ENCODE measurements at places on chromosomes 5 and 9. TPM values are rescaled to one million over a fixed set of nuclear protein-coding genes. Genes with fewer than 3 reads are reported as not detected.
A peak's percentile ranks its signal among the peaks of the same experiment; 100 is the strongest.

- peak; percentile 10 for DNase-seq
These were observed 896 bp downstream of the RIGI start for GRCh38 chr9:32524892-32525708.

DNA sequence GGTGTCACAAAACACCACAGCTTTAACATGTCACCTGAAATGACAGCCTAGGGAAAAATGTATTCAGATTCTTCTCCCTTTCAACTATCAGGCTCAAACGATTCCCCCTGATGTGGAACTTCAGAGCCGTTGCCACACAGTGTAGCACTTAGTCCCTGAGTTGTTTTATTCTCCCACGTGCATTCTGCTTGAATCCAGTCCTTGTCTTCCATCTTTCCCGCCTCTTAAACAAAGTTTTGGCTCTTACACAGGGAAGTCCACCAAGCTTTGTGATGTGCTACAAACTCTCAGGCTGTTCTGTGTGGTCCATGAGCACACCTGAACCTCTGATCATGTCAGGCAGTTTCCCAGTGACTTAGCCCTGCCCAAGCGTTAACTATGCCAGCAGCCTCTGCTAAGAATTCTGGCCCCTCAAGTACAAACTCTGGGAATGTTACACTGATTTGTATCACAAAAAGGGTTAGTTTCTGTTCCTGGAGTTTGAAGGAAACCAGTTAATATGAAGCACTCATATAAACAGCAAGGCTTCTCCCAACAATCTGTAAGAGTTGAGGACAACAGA, 45.8 kb upstream of the RNF38 start:
- no peak for DNase-seq

Gene PDE6A
- 0.28 TPM for polyA plus RNA-seq

Gene NUP188
- polyA plus RNA-seq, result 61.3 TPM

- DNase-seq, result no peak
These were observed 416.5 kb upstream of the POU5F2 start for GRCh38 chr5:94157704-94158539.

GRCh38 chr5:74372502-74373064, 267.9 kb downstream of the ENC1 start:
- no peak for DNase-seq

GRCh38 chr9:70962761-70963440, 158.5 kb downstream of the TRPM3 start:
- no peak for DNase-seq

Gene IFNK
- not detected for polyA plus RNA-seq

GRCh38 chr5:173434270-173434669, 106.1 kb upstream of the STC2 start:
- no peak for DNase-seq
